ENCODE measurements at places on chromosomes 7 and 10.

DNA sequence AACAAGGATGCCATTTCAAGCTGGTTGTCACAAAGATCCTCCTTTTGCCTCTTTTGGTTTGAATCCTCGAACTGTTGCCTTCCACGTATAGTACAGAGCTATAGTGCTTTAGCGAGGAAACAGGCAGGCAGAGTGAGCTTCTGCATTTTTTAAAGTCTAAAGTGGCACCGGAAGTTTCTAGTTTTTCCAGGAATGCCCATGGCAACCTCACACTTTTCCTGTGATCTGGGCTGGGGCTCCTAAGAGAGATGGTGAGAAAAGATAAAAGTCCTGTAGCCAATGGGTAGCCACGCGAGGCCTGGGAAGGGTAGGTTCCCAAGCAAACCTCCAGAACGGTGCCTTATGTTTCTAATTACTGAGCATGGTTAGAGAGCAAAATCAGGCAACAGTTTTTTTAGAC lies 76.7 kb downstream of the CALD1 start:
- no peak for DNase-seq

DNA sequence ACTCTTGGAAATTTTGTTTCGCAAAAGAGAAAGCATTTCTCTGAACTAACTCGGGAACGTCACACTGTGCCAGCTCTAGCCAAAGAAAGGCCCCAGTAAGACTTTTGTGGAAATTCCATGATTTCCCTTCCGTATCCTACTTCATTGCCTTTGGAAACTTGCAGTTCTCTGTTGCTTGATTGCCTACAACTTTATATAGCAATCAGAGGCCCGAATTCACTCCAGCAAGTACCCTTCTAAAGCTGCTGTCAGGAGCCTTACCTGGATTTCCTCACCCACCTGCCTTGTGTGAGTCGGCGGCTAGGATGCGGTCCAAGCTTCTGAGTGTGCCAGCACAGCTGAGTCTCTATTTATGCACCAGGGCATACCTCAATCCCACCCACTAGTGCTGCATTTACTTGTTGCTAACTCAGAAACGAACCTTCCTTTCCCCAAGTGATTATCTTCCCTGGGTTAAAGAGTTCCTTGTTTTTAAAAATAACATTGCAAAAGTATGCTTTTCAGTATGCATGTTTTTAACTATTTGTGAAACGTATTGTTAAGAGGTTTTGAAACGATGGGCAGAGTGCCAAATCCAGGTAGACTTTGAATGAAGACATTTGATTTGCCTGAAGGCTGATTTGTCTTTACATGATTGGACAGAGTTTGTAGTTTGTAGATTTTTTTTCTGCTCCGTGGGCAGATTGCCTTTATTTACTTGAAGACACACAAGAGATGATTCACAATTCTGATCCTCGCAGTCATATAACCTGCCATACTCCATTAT lies at the start of gene AGR2:
Gene AGR2, minus strand, starts transcription at position 326 of the 766 bp plus-strand sequence. CDS start 3,203 bp downstream, outside the sequence.
- DNase-seq: no peak

- DNase-seq: no peak
Measured at GRCh38 chr10:12606461-12606860, 257.1 kb downstream of the CAMK1D start.

- DNase-seq: no peak
Measured at GRCh38 chr7:127383123-127383835, 9.2 kb downstream of the ZNF800 start.

- no peak for DNase-seq
Measured at GRCh38 chr10:122227754-122228153, 43.3 kb upstream of the BTBD16 start.

- DNase-seq: no peak
Measured at GRCh38 chr7:131108212-131108940, 219.3 kb upstream of the MKLN1 start.

GRCh38 chr7:37424995-37425394 lies 23.7 kb downstream of the ELMO1 start:
- DNase-seq: no peak

- DNase-seq: no peak
Measured at GRCh38 chr10:33087152-33087551, 129.1 kb upstream of the ITGB1 start.

- DNase-seq: no peak
Measured at GRCh38 chr7:101163279-101164070, 1.9 kb downstream of the VGF start.

GRCh38 chr7:81674431-81674830 lies 95.4 kb downstream of the HGF start:
- DNase-seq: no peak

DNA sequence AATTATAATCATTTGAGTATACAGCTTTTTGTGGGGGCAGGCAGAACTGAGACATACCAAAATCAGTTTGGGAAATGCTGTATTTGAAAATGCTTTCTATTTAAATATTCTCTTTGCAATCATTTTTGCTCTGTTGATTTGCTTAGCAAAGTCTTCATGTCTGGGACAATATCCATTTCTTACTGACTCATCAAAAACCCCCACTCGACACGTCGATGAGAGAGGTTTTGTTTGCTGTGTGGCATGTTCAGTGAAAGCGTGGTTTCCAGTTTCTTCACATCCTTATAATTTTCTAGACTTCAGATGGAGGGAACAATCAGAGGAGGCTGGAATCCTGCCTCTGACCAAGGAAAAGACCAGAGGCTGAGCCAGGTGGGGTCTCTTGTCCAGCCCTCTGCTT lies 28.9 kb downstream of the HTRA1 start:
- DNase-seq: no peak

- no peak for DNase-seq
Measured at GRCh38 chr7:85535974-85536729, 349.3 kb upstream of the SEMA3D start.

DNA sequence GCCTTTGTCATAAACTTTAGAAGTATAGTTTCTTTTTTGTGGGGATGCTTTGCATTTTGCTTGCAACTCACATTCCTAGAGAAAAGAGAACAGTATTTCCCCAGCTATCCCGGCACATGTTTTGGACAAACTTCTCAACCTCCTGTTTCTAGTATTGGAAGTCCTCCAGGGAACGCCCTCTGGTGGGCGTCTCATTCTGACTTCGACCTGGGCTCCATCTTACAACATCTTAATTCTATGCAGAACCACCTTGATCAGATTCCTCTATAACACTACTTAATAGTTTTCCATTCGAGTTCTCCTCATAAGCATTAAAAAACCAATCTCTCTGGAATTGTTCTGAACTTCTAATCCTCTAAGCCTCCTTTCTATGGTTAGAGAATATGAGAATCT lies 139.5 kb upstream of the FZD8 start:
- DNase-seq: no peak

GRCh38 chr10:89793649-89794254 lies 92.4 kb downstream of the KIF20B start:
- DNase-seq: no peak

- DNase-seq: no peak
Measured at GRCh38 chr10:69953851-69954250, 98.8 kb upstream of the MACROH2A2 start.

DNA sequence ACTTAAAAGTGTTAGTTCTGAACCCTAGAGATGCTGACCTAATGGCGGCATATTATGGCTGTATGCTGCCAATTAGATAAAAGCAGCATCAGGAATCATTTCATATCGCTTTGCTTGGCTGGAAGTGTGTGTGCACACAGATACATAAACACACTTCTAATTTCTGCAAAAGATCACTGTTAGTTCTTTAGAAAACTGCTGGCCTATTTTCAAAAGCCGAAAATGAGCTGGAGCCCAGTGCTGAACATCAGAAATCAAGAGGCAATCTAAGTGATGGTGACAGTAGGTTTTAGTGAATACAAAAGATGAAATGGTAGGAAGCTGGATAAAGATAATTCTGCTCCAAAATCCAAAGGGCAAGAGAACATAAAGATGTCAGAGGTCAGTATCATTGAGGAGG lies 745.8 kb upstream of the LRRTM3 start:
- no peak for DNase-seq

DNA sequence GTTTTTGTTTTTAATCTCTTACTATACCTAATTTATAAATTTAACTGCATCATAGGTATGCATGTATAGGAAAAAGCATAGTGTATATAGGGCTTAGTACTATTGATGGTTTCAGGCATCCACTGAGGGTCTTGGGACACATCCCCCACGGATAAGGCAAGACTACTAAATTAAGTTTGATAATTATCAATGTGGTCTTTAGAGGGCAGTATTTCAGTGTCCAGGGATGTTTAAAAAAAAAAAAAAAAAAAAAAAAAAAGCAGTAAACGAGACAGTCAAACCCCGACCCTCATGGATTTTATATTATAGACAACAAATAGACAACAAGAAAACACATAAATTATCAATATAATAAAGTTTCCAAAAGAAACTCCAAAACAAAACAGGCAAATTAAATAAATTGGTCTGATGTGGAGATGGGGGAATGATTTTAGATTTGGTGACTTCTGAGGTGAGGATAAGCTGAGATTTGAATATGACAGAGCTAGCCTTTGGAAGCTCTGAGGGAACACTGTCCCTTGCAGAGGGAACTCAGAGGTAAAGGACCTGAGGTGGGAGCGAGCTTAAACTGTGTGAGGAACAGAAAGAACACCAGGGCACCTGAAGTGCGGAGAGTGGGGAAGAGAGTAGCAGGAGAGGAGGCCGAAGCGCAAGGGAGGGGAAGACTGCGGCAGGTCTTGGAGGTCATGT lies 14.8 kb downstream of the ACSM6 start:
- no peak for DNase-seq

- no peak for DNase-seq
Measured at GRCh38 chr10:70480239-70480861, 1.8 kb downstream of the PALD1 start.

DNA sequence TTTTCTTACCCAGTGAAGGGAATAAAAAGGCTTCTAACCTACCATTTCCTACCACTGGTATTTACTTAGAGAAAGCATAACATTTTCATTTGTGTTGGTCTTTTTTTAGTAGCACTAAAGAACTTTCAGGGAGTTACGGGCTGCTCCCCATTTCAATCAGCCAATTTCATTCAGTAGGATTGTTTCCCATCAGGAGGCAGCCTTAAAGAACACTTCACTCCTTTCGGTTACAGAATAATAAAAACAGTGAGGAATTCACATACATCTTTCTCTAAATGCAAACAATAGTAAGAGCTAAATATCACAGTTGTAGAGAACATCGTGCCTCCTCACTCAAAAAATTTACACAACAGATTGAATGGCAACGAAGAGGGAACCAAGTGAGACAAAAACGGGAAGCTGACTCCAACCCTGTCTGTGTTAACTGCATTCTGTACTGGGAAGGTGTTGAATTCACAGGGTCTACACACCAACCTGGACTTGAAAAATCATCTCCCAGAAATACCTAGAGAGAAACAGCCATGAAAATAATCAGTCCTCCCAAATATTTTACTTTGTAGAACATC lies 55.5 kb upstream of the ABLIM1 start:
- no peak for DNase-seq

DNA sequence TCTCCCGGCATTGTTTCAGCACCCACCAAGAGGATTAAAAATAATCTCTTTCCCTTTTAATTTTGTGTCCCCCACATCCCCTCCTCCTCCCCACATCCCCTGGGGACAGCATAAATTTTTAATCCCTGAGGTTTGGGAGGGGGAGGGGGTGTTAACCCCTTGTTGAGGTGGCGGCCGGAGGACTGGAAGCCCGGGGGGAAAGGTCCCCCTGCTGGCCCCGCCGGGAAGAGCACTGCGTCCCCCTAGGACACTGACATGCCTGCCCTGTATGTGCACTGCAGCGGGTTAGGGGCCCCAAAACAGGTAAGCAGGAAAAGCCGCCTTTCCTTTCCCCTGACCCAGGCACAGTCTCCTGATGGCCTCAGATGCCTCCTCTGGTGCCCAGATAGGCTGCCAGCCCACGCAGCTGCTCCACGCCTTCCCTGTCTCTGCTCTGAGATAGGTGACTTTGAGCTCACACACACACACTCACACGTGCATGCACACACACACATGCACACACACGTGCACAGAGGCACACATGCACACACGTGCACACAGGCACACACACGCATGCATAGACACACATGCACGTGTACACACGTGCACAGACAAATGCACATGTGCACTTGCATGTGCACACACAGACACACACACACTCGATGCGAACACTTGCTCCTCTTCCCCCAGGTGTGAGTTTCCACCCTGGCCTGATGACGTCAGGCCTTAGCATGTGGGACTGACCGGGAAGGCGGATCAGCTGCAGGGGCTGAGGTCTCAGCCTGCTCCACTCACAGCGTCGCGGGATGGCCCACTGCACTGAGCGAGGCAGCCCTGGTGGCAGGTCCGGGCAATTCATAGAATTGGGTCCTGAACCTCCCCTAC lies 12.3 kb downstream of the CNPY1 start:
- DNase-seq: no peak

- no peak for DNase-seq
Measured at GRCh38 chr10:68099736-68100135, 9.6 kb upstream of the MYPN start.

DNA sequence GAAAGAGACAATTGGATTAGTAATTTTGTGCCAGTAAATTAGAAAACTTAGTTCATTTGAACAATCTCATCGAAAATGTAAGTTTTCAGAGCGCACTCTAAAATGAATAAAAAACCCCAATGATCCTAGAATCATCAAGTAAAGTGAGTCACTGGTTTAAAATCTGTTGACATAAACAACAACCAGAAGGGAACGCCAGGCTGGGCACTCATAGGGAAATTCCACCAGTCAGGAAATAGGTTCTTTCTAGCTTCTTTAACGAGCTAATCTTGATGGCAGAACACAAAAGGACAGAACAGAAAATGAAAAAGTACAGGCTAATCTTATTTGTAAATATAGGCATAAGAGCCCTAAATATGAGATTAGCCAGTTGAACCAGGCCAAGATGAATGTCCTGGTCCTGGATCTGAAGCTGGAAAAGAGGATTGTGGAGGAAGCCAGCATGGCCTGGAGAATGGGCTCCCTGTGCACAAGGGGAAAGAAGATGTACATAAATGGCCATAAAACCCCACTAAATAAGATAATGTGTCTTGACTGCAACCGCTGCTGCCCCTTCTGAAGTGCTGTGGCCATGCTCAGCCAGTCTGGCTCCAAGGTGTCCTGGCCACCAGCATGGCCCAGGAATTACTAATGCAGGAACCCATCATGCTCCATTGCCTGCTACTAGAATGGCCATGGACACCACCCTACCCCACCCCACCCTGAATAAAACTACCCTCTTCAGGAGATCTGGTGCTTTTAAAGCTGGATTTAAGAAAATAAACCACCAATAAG lies 114.0 kb downstream of the WDFY4 start:
- no peak for DNase-seq

GRCh38 chr10:104931612-104932134 lies 290.6 kb downstream of the SORCS3 start:
- DNase-seq: no peak

GRCh38 chr7:70183278-70183677 lies 585.0 kb downstream of the AUTS2 start:
- no peak for DNase-seq
